ENCODE measurements at places on chromosomes 5 and 9.

GRCh38 chr9:37954581-37954981, 50.7 kb upstream of the SLC25A51 start:
- no peak for DNase-seq

GRCh38 chr5:157858527-157859226, at the start of gene CLINT1:
TSS of gene CLINT1 (minus strand) at chr5:157859145. CDS start at chr5:157858970, 175 bp downstream.
- DNase-seq, result peak; percentile 61

DNA sequence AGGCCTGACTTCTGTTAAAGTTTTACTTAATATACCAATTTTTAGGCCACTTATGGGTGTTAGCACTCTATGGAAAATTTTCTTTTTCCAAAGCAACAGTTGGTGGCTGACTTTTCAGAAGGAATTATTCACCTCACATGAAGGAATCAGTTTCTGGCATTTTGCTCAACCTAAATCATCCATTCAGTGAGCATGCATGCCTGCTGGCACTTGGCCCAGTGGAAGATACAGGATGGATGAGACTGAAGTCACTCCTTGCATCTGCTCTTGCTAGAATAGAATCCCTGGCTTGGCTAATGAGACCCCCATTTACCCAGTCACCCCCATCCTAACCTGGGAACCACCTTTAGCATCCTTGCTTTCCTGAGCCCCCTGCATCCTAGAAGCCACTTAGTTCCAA, 131.7 kb downstream of the WDR41 start:
- DNase-seq, result no peak

GRCh38 chr5:180421672-180422071, 68.5 kb upstream of the GFPT2 start:
- DNase-seq, result no peak

GRCh38 chr5:136113606-136114005, 19.0 kb upstream of the SMAD5 start:
- DNase-seq, result no peak

DNA sequence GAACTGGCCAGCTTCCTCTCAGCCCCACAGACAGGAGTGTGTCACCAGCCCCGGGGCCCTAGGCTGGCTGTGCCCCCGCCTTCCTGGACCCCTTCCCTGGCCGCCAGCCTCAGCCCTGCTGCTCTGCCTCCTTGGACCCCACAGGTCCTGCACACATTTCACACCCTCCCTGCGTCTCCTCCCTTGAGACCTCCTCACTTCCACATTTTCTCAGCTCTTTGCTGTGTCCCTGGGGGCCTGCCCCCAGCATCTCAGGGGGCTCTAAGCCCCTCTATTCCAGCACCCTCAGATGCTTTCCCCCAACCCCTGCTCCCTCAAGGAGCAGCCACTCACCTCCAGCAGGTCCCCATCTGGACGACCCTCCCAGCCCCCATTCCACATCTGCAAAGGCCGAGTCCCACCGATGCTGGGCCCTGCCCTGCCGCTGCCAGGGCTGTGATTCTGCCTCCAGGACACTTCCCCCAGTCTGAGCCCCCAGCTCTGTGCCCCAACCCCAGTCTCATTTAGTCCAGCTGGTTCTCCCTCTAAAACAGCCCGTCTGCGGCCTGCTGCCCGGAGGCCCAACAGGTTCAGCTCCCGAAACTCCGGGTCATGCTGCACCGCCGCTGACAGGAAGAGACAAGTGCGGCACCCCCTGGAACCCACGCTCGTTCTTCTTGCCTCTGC, 4.2 kb downstream of the SLC34A3 start:
- DNase-seq, result no peak

DNA sequence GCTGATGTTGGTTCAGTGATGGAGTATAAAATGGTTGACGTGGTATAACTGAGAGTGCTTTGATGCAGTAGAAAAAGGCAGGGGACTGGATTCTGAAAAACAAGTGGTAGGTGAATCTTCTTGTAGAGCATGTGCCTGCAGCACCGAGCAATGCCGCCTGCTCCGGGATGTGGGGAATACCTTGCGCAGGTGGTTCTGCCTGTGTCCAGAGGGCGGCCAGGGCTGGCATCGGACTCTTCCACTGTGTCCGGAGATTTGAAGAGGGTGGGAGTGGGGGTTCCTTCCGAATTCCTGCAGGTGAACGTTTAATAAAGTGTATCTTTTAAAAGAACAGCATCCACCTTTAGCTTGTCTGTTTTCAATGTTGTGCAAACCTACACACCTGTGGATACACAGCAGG, 238.0 kb downstream of the FANCC start:
- no peak for DNase-seq

DNA sequence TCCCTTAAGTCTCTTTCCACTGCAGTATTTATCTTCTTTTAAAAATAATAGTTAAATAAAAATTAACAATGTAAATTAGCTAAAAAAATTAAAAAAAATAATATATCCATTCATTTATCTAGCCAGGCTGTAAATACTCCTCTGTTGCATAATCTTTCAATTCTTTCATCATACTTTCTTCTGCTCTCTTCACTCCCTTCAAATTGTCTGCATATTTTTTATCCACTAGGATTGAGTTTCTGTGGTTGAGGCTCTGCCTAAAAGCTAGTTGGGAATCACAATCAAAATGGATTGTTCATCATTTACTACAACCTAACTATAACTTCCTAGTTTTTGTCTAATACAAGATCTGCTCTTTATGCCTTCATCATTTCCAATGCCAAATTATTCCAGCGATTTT, 182.2 kb downstream of the PDE4D start:
- no peak for DNase-seq

DNA sequence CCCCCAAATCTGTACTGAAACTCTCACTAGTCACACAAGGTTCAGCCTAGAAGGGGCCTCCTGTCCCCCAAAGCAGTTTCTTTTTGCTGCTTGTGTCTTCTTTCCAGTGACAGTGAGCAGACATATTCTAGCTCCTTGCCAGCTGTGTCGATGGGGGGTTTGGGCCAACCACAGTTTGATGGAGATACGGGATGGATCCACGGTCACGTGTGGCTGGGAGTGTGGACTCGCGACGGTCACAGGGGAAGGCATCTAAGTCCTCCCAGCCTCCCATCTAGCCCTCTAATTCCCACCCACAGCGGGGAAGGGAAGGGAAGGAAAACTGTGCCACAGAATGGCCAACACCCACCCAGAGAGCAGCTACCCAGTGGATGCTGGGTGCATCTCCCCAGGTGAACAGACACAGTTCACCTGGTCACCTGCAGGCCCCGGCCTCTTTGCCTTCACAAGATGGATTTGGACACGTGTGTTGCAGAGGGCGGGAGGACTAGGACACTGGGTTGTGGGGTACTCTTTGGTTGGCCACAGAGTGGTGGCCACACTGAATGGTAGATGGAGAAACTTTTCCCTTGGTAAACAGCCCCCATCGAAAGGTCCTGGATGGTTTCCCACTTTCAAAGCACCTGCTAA, 54.4 kb downstream of the CRB2 start:
- DNase-seq, result no peak

GRCh38 chr5:159465604-159466003, 135.3 kb upstream of the IL12B start:
- DNase-seq, result no peak

- no peak for DNase-seq
Measured at GRCh38 chr5:59483971-59484472, 409.5 kb downstream of the PDE4D start.

- DNase-seq, result no peak
Measured at GRCh38 chr5:157593052-157593757, 17.6 kb upstream of the ADAM19 start.

DNA sequence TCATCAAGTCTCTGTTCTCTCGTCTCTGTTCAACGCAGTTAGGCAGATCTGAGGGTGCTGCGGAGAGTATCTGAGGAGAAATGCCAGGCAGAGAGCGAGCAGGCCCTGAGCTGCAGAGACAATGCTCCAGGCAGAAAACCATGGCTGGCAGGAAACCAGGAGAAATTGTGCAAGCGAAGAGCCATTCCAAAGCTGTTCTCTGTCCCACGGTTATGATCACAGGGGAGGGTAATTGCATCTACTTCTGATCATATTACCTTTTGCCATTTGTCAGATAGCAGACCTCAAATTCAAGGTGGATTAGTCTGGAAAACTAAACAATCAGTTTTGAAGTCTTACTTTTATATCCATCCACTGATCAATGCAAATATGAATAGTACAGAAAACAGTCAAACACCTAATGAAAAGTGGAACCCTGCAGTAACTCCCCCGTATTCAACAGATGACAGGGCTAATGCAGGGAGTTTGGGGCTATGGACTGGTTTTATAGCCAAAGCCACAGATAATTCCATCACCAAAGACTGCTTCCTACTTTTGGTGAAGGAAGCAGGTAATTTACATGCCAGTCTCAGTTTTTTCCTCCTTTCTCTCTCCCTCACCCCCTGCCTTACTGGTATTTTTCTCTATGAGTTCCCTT, 228.0 kb downstream of the DCP2 start:
- DNase-seq, result no peak

DNA sequence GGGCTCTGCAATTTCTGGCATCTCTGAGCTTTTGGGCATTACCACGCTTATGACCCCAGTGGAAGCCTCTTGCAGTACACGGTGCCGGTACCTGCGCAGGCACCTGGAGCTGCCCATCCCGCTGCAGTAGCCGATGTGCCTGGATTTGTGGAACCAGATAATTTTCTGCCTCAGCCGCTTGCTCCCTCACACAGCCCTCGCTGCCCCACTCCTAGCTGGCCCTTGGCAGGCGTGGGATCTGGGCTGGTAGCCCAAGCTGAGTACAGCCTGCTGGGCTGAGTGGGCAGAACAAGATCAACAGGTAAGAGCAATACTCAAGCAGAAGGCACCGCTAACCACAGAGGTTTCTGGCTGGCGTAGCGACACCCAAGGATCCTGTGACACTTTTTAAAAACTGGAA, 1808.8 kb upstream of the ACO1 start:
- no peak for DNase-seq

GRCh38 chr5:69341520-69342161, 9.0 kb upstream of the CCDC125 start:
- DNase-seq, result no peak

DNA sequence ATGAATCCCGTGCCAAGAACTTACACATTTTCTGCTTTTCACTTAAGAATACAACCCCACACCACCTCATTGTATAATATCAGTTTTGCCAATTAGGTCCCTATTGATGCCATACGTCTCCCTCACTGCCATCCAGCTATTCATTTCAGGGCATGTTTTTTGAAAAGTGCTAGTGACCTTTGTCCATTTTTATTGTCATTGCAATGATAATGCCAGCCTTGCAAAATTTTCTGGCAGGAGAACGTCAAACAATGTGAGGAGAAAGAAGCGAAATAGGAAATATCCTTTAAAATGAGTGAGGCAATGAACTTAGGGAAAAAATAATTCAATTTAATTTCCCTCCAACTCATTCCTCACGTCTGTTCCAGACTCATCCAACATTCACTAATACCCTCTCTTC, 111.8 kb upstream of the CKMT2 start:
- no peak for DNase-seq

- DNase-seq, result no peak
Measured at GRCh38 chr5:17679597-17680203, 45.4 kb downstream of the TAF11L14 start.

DNA sequence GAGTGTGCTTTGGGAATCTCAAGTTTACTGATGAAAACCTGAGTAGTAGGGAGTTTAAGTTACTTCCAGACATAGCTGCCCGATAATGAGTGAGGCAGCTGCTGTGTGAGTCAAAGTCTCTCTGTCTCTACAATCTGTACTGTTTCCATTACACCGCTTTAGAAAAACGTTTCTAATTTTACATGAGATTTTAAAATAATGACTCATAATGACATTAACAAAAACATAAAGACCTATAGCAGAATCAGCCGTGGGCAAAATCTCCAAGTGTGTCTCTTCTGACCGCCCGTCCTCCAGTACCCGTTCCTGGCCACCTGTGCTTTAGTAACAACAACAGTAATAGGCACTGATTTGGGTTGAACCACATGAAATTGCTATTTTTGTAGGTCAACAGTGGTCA, 69.6 kb upstream of the PRRC1 start:
- no peak for DNase-seq

DNA sequence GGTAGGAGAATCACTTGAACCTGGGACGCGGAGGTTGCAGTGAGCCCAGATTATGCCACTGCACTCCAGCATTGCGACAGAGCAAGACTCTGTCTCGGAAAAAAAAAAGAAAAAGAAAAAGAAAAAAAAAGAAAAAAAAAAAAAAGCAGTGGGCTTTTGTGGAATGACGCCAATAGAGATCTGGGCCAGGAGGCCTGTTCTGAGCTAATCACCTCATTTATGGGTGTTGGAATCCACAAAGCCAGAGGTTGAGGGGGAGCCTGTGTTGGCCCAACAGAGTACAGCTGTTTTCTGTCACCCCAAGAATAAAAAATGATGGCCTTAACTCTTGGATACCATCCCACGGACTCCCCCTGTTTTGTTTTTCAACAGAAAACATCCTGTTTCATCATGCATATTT, 18.5 kb downstream of the OSTF1 start:
- DNase-seq, result no peak

DNA sequence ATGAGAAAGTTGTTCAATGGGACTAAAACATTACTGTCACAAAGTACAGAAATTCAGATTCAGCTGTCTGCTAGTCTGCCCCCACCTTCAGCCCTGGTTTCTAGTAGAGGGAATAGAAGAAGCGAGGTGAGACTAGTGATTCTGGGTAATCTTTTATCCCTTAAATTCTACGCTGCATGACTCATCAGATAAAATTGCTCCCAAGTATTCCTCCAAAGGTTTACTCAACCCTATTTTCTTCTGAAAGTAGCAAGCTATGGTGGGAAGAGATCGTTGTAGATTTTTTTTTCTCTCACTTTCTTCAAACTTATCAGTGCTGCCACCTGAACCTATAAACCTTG, 318.9 kb upstream of the RIOK2 start:
- DNase-seq, result no peak

GRCh38 chr5:32343058-32343672, 30.4 kb upstream of the MTMR12 start:
- no peak for DNase-seq

- no peak for DNase-seq
Measured at GRCh38 chr5:37849641-37850040, 9.8 kb upstream of the GDNF start.

GRCh38 chr5:69083412-69083811, 10.4 kb upstream of the SLC30A5 start:
- no peak for DNase-seq

DNA sequence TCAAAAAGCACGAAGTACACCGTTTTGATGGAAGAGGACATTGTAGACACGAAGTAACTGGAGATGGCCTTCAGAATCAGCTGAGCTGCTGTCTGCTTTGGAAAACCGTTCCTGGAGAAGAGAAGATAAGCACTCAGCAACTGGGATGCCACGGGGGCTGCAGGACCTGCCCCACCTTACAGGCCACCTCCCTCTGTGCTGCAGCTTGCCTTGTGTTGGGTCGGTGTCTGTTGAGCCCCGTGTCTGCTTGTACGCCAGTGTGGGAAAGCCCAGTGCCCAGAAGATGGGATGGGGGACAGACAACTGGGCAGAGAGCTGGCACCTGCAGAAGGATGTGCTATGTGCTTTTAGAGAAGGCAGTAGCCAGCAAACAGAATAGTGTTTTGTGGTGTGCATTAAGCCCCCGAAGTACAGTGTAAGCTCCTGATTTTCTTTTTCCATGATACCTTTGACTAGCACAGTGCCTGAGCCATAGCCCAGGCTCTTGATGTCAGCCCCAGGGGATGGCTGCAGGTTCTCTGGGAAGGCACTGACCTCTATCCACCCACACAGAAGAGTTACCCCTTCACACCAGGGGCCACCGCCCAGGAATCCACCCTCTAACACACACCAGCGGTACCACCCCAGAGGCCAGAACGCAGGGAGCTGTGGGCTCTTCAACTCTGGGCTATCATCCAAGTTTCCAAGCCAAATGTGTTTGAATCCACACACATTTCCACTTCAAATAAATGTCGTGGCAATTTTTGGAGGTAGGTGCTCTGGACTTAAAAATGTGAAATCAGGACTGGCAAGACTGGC, 63.8 kb downstream of the MACROH2A1 start:
- no peak for DNase-seq

- DNase-seq, result no peak
Measured at GRCh38 chr9:87642330-87643106, 83.4 kb upstream of the CTSL start.

All from NCI-H1105 (cell line).